ENCODE measurements at places on chromosomes 12 and 14.

DNA sequence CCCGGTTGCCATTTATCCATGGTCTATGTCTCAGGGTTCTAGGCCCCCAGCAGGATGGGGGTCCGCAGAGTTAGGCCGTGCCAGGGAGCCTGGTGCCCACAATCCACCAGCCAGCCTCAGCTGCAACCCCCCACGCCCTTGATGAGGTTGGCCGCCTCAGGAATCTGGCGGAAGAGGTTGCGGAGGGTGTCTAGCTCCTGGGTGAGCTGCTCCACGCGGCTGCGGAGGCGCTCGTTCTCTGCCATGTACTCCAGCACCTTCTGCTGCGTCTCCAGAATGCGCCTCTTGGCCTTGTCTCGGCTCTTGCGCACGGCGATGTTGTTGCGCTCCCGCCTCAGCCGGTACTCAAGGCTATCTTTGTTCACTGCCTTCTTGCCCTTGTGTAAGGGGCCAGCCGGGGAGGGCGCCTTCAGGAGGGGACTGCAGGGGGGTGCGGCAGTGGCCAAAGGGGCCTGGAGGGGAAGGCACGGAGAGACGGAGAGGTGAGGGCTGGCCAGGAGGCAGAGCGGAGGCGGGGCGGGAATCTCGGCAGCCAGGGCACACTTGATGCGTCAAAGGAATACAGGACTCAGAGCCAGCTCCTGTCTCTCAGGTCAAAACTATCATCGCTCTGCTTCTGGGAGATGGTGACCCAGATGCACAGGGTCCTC lies 1.6 kb downstream of the CEBPE start:
- no peak for DNase-seq

DNA sequence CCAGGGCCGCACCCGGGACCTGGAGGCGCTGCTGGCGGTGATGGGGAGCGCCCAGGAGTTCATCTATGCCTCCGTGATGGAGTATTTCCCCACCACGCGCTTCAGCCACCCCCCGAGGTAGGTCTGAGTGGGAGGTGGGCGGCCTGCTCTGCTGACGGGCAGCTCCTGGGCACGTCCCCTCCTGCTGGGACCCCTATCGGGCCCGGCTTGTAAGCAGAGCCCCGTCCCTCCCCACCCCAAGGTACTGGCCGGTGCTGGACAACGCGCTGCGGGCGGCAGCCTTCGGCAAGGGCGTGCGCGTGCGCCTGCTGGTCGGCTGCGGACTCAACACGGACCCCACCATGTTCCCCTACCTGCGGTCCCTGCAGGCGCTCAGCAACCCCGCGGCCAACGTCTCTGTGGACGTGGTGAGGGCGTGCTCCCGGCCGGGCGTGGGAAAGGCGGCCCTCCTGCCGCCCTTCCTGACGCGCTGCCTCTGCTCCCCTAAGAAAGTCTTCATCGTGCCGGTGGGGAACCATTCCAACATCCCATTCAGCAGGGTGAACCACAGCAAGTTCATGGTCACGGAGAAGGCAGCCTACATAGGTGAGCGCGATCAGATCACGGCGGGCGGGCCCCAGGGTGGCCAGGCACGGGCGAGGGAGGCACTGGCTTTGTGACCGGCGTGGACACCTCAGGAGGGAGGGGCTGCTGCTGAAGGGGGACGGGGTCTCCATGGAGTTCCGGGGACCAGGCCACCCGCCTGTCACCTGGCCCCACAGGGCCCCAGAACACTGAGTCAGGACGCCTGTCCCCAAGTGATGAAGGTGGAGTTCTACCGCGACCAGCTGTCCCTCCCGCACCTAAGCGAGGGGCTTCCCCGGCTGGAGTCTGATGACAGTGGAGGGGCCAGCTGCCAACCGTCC lies 7.3 kb downstream of the PLD4 start:
- DNase-seq: no peak

DNA sequence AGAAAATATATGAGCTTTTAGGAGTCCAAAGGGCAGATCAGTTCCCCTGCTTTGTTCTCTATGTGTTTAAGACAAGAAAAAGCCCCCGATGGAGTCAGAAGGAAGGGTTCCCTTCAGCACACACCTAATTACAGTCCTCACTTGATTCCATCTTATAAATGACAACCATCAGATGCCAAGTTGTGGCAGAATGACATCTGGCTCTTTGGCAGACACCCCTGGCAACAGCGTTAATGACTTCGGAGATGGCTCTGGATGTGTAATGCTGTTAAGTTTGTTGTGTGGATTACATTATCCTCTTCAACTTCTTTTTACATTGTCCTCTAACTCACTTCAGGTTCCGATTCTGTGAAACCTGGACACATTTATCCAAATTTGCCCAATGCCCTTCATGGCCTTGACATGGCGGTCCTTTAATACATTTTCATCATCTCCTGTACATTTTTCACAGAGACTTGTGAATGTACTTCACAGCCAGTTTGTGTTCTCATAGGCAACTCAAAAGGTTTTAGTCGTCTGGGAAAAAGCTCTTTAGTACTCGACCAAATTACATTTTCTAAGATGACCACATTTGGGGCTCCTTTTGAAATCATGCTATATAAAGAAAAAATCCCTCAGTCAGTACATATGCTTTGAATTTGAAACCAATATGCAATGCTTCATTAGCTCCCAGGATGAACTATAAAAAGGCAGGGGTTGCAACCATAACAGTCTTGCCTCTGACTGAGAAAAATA lies 667.8 kb downstream of the NOVA1 start:
- no peak for DNase-seq

GRCh38 chr14:63875311-63875710 lies 22.5 kb downstream of the SYNE2 start:
- no peak for DNase-seq

DNA sequence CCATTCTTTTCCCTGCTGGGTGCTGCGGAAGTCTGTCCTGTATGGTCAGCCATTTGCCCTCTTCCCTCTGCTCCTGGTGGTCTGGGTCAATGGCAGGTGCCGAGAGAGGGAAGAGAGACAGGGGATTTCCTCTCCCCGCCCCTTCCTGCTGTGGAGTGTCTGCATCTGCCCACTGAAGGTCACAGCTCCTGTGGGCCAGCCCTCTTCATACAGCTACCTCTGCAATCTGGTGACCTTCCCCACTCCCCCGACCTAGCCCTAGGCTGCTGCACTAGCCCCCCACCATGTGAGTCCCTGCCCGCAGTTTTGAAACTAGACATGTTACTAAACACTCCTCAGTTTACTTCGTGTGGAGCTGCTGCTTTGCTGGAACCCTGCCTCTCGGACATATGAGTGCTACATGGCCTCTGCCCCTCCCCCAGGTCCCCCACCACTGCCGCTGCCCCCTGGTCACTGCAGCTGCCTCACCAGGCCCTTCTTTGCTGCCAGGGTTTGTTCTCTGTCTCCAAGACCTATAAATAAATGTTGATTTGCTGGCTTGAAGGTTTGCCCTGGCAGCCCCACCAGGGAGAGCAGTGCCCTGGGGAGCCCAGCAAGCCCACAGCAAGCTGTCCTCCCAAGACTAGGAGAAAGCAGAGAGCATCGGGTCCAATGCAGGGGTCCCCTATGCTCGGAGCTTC lies 102.9 kb downstream of the DPF3 start:
- no peak for DNase-seq
